Substantia nigra (tissue), 51 donors: ENCODE measurements at places on chromosomes 1 and 21.

DNA sequence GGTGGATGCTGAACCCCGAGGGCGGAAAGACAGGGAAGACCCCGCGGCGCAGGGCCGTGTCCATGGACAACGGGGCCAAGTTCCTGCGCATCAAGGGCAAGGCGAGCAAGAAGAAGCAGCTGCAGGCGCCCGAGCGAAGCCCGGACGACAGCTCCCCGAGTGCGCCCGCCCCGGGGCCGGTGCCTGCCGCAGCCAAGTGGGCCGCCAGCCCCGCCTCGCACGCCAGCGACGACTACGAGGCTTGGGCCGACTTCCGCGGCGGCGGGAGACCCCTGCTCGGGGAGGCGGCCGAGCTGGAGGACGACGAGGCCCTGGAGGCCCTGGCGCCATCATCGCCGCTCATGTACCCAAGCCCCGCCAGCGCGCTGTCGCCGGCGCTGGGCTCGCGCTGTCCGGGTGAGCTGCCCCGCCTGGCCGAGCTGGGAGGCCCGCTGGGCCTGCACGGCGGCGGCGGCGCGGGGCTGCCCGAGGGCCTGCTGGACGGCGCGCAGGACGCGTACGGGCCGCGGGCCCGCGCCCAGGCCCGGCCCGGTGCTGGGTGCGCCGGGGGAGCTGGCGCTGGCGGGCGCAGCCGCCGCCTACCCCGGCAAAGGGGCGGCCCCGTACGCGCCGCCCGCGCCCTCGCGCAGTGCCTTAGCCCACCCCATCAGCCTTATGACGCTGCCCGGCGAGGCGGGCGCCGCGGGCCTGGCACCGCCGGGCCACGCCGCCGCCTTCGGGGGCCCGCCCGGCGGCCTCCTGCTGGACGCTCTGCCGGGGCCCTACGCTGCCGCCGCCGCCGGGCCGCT, 20.7 kb downstream of the FOXO6 start:
- no peak for DNase-seq

DNA sequence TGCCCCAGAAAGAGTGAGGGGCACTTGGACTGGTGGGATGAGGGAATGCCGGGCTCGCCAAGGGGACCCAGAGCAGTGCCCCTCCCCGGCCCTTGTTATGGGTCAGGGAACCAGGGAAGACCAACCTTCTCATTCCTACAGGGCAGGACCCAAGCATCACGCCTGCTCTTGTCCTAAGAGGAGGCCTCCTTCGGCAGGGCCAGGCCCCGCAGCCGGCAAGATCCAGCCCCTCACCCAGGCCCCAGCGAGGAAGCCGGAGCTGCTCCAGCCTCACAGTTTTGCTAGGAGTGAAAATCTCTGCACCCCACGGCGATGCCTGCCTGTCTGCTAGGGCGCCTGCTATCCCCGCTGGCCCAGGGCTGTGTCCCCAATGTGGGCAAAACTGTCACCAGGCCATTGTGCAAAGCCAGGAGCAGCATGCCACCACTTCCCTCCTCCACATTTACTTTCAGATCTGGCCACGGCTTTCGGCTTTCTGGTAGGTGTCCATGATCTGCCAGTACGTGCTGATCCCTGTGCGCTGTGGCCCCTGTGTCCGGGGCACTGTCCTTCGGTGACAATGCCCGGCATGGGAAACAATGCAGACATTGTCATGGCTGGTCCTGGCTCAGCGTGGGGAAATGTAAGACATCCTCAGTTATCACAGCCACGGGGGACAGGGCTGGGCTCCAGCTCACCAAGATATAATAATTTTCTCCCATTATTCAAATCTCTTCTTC, 9.6 kb downstream of the ACTRT2 start:
- peak; percentile 85 for DNase-seq

- no peak for DNase-seq
Observed at GRCh38 chr1:246582301-246583055, 16.2 kb downstream of the CNST start.

DNA sequence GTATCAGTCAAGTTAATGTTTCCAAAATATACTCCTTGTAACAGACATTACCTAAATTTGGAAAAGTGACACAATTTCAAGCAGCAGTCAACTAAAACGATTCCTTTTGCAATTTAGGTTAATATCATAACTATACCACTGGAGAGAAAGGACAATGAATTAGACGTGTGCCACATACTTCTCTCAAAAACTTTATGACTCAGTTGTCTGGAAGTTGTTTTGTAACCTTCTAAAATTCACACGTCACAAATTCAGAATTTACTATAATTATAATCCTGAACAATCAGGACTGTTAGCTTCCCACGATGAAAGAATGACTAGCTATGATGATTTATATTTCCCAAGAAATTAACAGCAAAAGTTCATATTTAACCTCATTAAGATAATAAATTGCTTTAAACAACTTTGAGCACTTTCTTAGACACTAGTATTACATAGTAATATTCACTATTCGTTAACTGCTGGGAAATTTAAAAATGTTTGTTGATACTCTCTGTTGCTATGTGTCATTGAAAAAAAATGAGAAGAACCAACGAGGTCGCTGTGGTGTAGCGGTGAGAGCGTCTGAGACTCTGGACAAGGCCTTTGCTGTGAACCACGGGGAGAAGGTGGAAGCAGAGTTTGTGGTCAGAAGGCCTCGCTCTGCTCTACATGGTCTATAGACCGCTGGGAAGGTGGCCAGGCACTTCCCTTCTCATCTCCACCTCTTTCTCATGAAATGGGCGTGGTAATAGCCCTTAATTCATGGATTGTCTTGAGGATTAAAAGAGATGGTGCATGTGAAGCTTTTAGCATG, 27.9 kb upstream of the BATF3 start:
- DNase-seq: no peak

- no peak for DNase-seq
Observed at GRCh38 chr1:209497729-209498128, 85.8 kb upstream of the CAMK1G start.

GRCh38 chr21:46622226-46622625, 13.2 kb upstream of the PRMT2 start:
- DNase-seq: peak; percentile 61

DNA sequence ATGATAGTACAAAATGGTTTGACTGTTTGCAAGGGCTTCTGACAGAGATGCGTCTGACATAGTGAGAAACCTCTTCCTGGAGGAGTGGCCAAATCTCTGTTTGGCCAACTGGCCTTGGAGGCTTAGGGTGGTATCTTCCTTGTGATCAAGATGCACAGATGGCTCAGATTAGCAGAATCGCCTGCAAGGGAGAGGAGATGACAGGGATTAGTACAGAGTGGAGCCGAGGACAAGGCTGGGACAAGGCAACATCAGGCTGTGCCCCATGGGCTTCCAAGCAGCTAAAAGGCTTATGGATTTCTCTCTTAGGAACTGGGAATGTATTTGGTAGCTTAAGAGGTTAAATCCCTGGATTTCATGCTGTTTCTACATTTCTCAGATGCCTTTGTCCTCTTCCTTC, 379.1 kb downstream of the SIPA1L2 start:
- DNase-seq: no peak

- no peak for DNase-seq
Observed at GRCh38 chr1:206558794-206559671, 51.7 kb downstream of the RASSF5 start.

- DNase-seq: no peak
Observed at GRCh38 chr1:171935664-171936063, 94.4 kb downstream of the DNM3 start.

DNA sequence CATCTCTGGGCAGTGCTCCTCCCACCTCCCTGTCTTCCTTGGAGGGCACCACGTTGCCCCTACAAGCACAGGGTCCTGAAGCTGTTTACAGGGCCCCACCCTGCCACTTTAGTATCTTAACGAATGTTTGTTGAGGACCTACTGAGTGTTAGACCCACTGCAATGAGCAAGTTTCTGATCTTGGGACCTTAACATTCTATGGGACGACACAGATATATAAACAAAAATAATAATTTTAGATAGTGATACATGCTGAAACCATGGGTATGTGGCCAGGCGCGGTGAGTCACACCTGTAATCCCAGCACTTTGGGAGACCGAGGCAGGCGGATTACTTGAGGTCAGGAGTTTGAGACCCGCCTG, 10.1 kb downstream of the ENTREP3 start:
- no peak for DNase-seq

DNA sequence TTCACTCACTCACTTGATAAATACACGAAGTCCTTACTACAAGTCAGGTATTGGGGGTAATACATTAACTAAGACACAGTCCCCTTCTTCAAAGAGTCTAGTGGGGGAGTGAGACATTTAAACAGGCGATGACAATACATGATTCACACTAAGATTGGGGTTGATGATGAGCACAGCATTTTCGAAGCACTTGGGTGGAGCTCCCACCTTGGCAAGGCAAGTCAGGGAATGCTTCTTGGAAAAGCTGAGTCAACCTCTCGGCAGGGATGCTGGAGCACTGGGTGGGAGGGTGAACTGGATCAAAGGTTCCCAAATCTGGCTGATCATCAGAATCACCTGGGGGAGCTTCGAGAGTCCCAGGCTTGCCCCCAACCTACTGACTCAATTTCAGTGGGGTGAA, 57.9 kb upstream of the ENAH start:
- no peak for DNase-seq

GRCh38 chr1:113226148-113226547, 153.2 kb downstream of the LRIG2 start:
- DNase-seq: no peak

DNA sequence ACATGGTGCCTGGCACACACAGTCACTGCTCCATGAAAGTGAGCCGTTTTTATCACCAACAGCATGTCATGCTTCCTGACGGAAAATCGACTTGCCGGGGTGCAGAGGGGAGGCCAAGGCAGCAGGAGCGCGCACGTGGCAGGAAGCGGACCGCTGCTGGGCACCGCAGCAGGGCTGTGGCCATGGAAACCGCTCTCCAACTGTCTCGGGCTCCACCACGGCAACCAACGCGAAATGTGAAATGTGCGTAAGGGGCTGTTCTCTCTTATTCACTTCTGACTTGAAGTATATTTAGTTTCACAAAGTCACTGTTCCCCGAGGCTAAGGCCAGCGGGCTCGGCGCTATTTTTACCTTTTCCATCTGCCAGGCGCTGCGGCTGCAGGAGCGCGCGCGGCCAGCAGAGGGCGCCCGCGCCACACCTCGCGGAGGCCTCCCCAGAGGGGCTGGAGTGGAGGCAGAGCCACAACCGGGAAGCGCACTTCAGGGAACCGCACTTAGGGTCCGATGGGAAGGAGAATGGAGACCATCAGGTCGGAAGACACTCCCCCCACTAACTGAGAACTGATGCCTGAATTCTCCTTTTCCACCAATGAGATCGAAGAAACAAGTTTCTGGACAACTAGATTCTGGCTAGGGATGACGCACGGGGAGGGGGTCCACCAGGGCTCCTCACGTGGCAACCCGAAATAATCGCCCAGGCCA, 19.7 kb downstream of the RCC2 start:
- no peak for DNase-seq

GRCh38 chr1:7403265-7404045, 367.6 kb upstream of the VAMP3 start:
- no peak for DNase-seq

- DNase-seq: no peak
Observed at GRCh38 chr1:65069011-65069565, 78.9 kb upstream of the AK4 start.

GRCh38 chr1:102097451-102097850, 100.7 kb upstream of the OLFM3 start:
- DNase-seq: no peak

- no peak for DNase-seq
Observed at GRCh38 chr1:170680428-170680827, 16.5 kb downstream of the PRRX1 start.

- no peak for DNase-seq
Observed at GRCh38 chr1:156356262-156356874, 12.6 kb upstream of the RHBG start.

DNA sequence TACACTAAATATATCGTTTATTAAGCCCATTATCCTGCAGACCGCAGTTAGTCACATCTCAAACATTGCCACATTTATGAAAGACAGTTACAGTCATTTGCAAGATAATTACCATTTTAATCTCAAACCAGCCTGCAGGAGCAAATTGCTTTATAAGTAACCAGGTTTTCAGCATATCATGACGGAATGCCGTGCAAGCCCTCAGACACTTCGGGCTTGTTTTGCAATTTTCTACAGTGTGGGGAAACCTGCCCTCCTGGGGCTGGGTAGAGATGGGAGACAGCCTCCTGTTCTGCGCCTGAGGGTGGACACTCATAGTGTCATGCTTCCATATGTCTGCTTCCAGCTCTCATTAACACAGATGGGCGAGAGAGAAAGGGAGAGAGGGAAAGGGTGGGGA, 563.9 kb downstream of the NPHP4 start:
- no peak for DNase-seq

DNA sequence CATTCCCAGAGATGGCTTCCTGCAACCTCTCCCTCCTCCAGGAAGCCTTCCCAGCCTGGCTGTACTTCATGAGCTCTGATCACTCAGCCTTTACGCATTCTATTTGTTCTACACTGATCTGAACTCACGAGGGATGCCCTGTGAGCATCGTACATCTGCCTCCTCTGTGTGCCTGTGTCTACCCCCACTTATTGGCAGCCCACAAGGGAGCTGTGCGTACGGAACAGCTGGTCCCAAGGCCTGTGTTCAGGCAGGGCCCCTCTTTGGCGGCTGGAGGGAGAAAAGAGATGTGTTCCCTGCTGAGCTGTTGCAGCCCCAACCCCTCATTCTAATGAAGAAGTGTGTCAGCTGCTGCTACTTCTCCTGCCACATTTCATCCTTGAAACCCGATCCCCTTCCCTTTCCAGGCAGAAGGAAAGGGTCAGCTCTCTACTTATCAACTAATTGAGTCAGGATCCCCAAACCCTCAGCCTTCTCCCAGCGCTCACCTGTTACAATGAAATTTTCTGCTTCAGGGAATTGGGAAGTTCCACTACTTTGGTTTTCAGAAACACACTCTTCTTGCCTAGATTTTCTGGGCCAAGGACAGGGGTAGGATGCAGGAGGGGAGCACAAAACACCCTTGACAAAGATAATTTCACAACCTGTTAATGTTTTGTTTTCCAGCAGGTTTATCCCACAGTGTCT, 3.2 kb downstream of the INKA2 start:
- no peak for DNase-seq

GRCh38 chr1:20323613-20323920, 32.9 kb downstream of the VWA5B1 start:
- DNase-seq: no peak

GRCh38 chr1:239250353-239251035, 135.9 kb upstream of the CHRM3 start:
- no peak for DNase-seq

GRCh38 chr21:45187646-45188045, 100.0 kb downstream of the POFUT2 start:
- DNase-seq: no peak

DNA sequence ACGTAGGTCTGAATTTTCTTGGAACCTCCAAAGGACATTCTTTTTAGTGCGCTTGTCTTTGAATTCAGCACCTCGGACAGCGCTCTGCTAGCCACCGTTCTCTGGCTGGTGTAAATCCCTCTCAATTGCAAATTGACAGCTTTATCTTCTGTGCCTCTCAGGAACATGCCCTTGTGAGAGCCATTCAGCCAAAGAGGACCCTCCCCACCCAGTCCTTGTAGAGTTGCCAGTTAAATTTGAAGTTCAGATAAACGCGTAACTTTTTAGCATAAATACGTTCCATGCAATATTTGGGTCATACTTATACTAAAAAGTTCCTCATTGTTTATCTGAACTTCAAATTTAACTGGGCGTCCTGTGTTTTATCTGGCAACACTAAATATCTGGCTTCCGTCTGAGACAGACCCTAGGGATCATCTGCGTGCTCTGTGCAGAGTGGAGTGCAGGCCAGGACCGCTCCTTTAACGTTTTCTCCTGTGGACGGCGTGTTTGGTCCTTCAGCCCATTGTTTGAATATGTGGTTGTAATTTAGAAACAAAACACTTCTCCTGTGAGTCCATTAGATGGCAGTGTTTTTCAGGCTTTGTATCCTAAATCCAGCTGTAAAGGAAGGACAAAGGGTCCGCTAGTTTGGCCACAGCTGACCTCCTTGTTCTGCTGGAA, 7.0 kb downstream of the KCNAB2 start:
- peak; percentile 29 for DNase-seq
